ENCODE measurements at places on chromosomes 1 and 21. TPM values are rescaled to one million over a fixed set of nuclear protein-coding genes. Genes with fewer than 3 reads are reported as not detected.

GRCh38 chr1:33366762-33367484 is 46.0 kb upstream of the A3GALT2 start:
- peaks cover 47% of the 10 kb centered on the region for H3K4me1 ChIP-seq
- no peak overlapping the region for H3K27ac ChIP-seq
- peaks cover 2% of the 10 kb centered on the region for H3K36me3 ChIP-seq
- DNase-seq = no peak
- H3K4me3 ChIP-seq = no peak overlapping the region

DNA sequence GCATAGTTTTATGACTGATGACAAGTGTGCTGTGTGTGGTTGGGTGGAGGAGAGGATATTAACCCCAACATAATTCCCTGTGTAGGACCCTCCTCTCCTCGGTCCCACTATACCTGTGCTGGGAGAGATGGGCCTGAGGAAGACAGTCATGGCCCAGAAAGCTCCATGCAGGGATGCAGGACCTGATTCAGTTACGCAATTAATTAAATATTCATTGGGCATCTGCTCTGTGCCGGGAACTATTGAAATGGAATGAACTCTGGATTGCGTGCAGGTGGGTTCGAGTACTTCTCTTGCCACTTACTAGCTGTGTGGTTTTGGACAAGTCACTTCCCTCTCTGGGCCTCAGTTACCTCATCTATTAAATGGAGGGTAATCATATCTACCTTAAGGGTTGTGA is 74.6 kb downstream of the CD247 start:
- H3K27me3 ChIP-seq = peaks cover 35% of the 10 kb centered on the region
- H3K36me3 ChIP-seq = no peaks in the 10 kb centered on the region
- no peak overlapping the region for H3K4me3 ChIP-seq
- no peaks in the 10 kb centered on the region for H3K4me1 ChIP-seq

GRCh38 chr1:109895720-109896504 is 14.7 kb upstream of the CSF1 start:
- no peaks in the 10 kb centered on the region for H3K4me1 ChIP-seq
- DNase-seq = no peak
- peaks cover 24% of the 10 kb centered on the region for H3K27me3 ChIP-seq

DNA sequence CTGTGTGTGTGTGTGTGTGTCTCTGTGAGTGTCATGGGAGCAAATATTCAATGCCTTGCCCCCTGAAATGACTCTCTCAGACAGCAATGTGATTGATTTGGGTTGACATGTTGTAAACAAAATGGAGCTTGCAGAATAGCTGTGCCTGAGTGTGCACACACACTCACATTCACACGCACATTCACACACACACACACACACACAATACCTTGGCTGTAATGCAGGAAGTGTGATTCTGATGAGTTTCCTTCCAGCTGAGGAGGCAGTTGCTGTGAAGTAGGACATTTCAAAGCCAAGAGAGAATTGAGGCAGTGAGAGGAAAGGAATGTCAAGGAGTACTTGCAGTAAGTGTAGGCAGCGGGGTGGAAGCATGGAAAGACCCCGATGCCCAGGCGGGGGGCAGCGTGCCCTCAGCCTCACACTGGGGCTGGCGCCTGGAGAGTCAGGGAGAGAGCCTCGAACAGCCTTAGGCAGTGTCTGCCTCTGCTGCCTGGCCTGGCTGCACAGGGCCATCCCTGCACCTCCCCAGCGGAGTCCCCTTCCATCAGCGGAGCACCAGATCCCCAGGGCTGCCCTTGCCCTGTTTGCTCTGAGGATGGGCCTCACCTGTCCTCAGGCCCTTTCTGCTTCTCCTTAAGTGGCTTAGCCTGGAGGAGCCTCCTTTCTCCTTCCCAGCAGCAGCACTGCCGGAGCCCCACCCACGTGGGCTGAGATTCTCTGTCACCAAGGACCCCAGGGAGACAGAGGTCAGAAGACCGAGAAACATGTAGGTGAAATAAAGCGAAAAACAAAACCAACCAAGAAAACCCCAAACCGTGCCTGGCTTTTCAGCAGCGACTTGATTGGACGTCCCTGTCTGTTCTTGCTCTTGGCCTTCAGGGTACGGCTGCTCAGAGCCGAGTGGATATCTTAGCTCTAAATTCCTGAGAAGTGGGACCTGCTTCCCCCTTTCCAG is 9.2 kb downstream of the VASH2 start:
- no peaks in the 10 kb centered on the region for H3K27me3 ChIP-seq
- H3K4me3 ChIP-seq = no peak overlapping the region
- H3K4me1 ChIP-seq = no peaks in the 10 kb centered on the region

- H3K27me3 ChIP-seq = peaks cover 34% of the 10 kb centered on the region
- H3K27ac ChIP-seq = peak overlapping the region; percentile 86
- H3K4me1 ChIP-seq = peaks cover 31% of the 10 kb centered on the region
- peak overlapping the region; percentile 83 for H3K4me3 ChIP-seq
Measured at GRCh38 chr1:155079210-155079486, 511 bp downstream of the EFNA3 start.

- H3K36me3 ChIP-seq = no peaks in the 10 kb centered on the region
- H3K4me1 ChIP-seq = peaks cover 14% of the 10 kb centered on the region
- H3K27ac ChIP-seq = peak overlapping the region; percentile 33
- no peaks in the 10 kb centered on the region for H3K27me3 ChIP-seq
Measured at GRCh38 chr1:82919837-82920236, 1079.1 kb downstream of the TTLL7 start.

OPN3 gene
- total RNA-seq = 19.9 TPM
